ENCODE measurements at places on chromosomes 5 and 9.
A peak's percentile ranks its signal among the peaks of the same experiment; 100 is the strongest.

- DNase-seq = no peak
Observed at GRCh38 chr9:4020755-4021296, 279.0 kb downstream of the GLIS3 start.

GRCh38 chr5:95940758-95941682 lies 20.6 kb downstream of the ELL2 start:
- DNase-seq = no peak

DNA sequence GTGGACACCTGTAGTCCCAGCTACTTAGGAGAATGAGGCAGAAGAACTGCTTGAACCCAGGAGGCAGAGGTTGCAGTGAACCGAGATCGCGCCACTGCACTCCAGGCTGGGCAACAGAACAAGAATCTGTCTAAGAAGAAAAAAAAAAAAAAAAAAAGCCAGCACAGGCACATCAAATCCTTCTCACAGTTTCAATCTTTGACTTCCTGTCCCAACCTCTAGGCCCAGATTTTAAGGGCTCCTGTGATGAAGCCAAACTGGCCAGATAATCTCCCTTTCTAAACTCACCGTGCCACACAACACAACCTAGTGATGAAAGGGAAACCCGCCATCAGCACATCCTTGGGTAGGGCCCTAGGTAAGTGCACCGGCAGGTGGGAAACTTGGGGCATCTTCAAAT lies 58.1 kb downstream of the ROR2 start:
- no peak for DNase-seq

GRCh38 chr9:36258208-36258995 lies at the start of gene GNE:
Gene GNE, minus strand, starts transcription at chr9:36258448. Its CDS starts 9,093 bp downstream, at chr9:36249355.
- peak; percentile 95 for DNase-seq

DNA sequence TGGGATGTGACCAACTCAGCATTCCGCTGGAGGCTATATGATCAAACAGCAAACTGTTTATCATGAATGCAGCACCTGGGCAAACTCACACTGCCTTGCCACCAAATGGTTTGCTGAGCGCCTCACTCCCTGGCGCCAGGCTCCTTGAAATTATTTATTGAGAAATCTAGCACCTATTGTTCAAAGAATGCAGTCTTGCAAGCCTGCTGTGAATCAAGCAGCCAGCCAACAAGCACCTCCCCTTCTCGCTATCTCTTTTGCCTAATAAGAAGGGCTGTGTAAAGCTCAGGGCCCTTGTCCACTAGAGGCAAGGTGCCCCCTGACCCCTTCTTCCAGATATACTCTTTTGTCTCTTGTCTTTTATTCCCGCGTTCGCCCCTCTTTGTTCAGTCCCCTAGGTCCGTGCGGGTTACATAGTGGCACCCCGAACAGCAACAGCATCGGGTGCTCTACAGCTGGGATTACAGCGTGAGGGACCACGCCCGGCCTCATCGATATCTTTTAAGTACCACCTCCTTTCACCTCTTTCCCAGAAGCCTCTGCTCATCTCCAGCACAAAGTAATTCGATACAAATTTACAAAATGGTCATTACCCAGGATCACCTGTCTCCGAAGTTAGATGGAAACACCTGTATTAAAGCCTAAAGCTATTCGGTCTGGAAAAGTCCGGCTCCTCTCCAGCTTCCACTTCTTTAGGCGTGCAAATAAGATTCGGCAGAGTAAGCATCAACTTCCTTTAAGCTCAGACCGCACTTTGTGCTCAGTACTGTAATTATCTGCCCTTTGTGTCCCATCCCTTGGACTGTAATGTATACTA lies 896 bp downstream of the RIGI start:
- no peak for DNase-seq

GRCh38 chr5:18018472-18018871 lies 384.2 kb downstream of the TAF11L14 start:
- DNase-seq = no peak

- DNase-seq = no peak
Observed at GRCh38 chr5:52830650-52831049, 42.9 kb downstream of the ITGA1 start.

DNA sequence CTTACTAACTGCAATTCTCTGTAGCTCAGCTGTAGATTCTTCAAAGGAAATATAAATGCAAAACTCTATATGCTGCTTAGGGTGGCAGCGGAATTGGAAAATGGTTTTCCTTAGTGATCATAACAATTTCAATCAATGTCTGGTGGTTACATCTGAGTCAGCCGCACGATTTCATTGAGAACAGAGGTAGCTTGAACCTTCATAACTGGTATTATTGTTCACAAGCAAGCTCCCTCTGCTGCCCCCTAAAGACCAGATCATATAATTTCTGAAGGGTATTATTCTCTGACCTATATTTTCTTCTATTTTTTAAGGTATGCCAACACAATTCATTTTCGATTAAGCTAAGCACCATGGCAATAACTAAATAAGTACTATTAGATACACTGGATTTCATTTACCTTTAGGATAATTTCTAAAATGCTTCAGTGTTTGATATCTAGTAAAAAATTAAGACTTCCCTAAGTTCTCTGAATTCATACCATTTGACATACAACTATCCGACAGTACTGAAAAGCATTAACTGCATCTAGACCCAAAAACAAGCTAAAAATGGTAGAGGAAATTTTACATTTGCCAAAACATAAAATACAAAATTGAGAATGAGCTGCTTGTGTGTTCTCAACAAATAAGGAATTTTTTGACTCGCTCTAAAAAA lies 181.1 kb upstream of the SPEF2 start:
- DNase-seq = no peak

DNA sequence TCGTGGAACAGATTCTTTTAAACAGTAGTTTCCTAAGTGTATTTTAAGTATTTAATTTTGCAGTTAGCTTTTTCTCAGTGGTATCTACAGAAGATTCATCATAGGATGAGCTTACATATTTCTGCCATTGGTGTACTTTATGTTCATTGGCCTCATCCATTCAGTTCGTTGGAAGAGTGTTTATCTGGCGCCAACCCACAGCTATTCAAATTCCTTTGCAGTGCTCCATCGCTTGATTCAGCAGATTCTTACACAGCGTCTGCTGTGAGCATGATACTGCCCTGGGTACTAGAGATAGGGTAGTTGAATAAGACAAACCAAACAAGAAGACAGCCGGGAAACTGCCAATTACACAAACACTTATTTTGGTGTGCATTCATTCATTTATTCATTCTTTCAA lies 55.1 kb downstream of the NUP214 start:
- no peak for DNase-seq

GRCh38 chr5:21574961-21575360 lies 1278.2 kb downstream of the CDH12 start:
- DNase-seq = no peak

DNA sequence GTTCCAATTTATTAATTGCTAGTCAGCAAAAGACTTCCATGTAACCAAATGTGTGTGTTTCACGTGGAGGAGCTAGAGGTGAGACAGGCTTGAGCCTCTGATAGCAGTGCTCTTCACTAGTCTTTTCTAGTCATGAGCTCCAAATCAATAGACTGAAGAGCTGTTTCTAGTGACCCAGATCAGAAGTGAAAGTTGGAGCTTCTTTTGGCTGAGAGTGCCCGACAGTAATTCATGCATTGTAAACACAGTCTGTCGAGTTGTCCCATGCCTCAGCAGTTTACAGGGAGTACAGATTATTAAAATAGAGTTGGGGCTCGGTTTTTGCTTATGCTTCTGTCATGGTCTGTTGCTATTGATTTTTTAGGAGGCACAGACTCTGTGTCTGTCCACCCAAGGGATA lies 793.1 kb downstream of the DTWD2 start:
- DNase-seq = no peak

DNA sequence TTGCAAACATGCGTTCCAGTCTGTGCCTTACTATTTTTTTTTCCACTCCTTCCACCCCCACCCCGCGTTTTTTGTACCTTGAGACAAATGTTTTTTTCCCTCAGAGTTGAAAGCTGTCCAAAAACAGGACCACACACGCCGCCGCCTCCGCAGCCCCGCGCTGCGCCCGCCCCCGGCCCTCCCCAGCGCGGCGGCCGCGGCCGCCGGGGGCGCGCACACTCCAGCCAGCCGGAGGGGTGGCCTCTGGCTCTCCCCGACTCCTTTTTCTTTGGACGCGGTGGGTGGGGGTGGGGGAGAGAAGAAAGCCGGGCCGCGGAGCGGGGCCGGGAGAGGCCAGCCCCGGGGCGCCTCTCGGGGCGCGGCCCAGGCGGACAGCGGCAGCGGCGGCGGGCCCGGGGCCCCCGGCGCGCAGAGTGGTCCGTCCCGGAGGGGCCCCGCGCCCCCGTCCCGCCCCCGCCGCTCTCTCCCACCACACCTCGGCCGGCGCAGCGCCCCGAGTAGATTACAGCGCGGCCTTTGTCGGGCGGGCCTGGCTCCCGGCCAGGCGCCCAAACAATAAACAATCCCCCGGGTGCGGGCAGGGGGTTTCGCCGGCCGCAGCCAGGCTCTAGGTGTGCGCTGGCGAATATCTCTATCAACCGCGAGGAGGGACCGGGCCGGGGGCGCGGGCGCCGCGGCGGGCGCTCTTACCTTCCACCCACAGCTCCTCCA lies 10.9 kb downstream of the PTCH1 start:
- no peak for DNase-seq

DNA sequence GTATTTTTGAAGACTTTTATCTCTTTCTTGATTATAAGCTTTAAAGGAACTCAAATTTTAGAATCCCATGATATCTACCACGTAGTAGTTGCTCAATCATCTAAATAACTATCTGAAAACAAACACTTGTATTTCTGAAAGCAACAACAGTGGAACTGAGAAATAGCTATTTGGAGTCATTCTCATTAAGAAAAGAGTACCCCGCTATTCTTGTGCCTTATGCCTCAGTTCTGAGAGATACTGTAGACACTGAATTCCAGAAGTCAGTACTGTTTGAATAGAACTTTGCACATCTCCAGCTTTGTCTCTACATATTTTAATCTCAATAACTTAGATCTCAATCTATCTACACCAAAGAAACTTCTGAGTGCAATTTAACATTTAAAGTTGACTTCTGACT lies 11.4 kb downstream of the CHD1 start:
- DNase-seq = no peak

- no peak for DNase-seq
Observed at GRCh38 chr9:26308328-26308727, 584.3 kb downstream of the CAAP1 start.

DNA sequence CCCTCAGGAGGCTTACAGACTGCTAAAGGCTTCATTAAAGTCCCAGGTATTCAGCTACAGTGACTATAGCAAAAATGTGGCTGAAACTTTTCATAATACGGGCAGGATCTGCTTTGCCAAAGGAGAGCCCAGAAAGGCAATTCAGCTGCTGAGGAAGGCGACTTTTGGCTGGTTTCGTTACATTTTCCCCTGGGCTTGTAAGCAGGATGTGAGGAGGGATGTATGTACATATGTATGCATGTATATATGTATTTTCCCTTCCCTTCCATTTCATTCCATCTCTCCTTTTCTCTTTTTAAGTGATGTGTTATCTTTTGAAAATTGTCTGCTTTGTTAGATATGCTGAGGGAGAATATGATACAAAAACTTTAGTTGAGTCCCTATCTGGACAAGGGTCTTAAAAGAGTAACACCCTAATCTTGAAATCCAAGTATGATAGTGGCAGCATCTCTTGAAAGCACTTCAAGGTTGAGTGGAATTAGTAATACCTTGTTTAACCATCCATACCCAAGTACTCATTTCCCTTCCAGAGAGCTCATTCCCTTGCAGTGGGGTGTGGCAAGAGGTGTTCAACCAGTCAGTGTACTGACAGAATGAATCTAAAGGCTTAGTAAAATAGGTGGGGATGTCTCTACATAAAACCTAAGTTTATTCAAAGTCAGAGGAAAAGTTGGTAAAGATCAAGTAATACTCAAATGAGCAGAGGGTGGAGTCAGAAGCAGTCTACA lies 28.7 kb downstream of the RAD1 start:
- no peak for DNase-seq

GRCh38 chr9:123655681-123656423 lies 274.1 kb downstream of the DENND1A start:
- DNase-seq = no peak

DNA sequence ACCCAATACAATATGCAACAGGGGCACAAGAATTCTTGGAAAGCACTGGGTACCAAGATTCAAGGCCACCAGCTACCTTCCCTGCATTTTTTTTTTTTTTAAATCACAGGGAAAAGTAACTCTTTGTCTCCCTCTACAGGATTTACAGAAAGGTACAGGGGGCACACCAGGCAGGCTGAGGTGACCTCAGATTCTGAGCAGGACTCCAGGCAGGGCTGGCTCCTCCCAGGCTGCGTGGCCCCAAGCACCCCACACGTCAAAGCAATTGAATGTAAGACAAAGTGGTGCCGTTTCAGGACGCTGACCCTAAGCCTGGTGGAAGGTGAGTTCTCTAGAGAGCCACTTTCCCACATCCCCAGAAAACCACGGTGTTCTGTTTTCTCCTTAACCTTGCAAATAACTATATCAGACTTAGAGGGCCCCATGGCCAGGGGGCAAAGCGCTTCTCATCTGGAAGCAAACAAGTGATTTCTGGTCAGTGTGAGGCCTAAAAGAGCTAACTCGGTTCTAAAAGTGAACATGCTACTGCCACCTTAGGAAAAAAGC lies 222.6 kb downstream of the ROR2 start:
- DNase-seq = no peak

DNA sequence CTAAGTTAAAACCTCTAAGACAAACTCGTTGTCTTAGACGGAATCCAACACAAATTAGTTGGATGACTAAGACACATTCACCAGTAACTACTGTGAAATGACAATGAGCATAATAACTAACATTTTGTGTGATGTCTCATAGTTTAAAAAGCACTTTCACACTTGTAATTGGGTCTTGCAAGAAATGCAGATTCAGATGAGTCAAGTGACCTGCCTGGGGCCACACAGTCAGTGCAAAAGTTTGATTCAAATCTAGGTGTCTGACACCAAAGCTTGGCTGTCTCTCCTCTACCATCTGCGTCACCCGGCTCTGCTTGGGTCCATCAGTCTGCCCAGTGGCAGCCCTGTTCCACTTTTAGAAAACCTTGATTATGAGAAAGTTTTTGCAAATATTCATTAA lies 143.7 kb downstream of the TTLL11 start:
- DNase-seq = no peak

DNA sequence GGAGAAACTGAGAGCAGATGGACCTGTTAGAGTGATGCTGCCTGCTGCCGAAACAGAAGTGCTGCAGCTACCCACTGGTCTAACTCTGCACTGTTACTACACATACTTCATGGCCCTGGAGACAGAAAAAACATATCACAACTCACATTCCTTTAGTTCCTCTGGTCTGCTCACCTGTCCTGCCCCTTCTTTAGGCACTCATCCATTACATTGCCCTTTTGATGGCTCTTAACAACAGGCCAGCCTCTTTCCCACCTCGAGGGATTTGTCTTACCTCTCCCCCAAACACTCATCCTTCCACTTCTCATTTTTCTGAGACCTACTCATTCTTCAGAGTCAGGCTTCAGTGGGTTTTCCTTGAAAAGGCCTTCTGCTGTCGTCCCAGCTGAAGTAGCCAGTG lies 49.2 kb downstream of the KCTD16 start:
- no peak for DNase-seq

- no peak for DNase-seq
Observed at GRCh38 chr9:14151451-14151850, 162.5 kb downstream of the NFIB start.
